ENCODE measurements at places on chromosomes 5 and 9.

DNA sequence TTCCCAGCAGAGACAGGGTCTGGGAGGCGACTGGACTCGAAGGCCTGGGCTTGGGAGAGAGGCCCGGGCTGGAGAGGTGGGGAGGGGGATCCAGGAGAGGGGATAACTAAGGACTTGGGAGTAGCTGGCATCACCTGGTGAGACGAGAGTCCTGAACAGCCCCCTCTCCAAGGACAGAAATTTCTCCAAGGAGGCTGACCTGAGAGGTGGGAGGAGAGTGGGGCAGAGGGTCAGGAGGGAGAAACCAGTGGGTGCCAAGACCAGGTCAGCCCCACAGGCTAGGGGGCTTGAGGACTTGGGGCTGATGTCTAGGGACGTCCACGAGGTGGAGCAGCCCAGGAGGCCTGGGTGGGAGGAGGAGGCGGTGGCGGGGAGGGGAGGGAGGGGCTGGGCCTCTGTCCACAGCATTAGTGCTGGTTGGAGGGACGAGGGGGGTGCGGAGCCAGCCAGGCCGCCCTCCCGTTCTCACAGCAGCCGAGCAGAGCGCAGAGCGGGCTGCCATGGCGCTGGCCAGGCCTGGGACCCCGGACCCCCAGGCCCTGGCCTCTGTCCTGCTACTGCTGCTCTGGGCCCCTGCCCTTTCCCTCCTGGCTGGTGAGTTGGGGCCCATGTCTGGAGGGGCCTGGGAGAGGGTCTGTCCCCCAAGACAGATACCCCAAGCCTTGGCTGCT is at the start of gene CRB2:
TSS of gene CRB2 (plus strand) at position 437 of the 671 bp plus-strand sequence. CDS start at position 501, 64 bp downstream.
- no peak for DNase-seq

- DNase-seq = peak; percentile 79
Measured at GRCh38 chr5:172860520-172861443, 26.7 kb downstream of the ERGIC1 start.

DNA sequence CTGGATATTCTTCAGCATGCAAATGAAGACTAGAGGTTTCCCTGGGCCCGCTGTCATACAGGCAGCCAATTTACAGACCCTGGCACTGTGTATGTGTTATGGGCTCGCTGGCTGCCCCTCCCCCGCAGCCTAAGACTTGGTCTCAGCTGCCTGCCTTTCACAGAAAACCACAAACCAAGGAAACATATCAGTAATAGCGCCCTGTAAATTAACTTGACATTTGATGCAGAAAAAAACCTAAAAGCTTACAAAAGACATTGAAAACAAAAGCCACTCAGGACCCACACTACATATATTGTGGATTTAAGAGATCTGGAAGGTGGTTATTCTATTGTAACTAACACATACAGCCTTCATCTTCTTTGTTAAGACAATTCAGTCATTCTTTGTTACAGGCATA is 287.0 kb upstream of the TMEM161B start:
- peak; percentile 16 for DNase-seq

DNA sequence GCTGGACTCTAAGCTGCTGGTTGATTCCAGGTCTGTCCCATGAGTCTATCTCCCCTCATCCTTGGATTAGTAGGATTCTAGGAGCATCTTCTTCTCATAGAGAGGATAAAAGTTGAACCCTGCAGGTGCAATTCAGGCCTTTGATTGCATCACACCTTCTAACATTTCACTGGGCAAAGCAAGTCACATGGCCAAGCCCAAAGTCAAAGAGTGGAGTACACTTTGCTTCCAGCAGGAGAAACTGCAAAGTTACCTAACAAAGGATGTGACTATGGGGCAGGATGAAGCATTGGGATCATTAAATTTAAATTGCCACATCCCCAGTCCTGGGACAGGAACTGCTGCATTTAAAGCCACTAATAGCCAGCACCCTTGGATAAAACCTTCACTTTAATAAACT is 51.0 kb upstream of the EGFLAM start:
- DNase-seq = no peak

GRCh38 chr5:93161661-93162654 is 419.1 kb downstream of the NR2F1-AS1 start:
- no peak for DNase-seq

DNA sequence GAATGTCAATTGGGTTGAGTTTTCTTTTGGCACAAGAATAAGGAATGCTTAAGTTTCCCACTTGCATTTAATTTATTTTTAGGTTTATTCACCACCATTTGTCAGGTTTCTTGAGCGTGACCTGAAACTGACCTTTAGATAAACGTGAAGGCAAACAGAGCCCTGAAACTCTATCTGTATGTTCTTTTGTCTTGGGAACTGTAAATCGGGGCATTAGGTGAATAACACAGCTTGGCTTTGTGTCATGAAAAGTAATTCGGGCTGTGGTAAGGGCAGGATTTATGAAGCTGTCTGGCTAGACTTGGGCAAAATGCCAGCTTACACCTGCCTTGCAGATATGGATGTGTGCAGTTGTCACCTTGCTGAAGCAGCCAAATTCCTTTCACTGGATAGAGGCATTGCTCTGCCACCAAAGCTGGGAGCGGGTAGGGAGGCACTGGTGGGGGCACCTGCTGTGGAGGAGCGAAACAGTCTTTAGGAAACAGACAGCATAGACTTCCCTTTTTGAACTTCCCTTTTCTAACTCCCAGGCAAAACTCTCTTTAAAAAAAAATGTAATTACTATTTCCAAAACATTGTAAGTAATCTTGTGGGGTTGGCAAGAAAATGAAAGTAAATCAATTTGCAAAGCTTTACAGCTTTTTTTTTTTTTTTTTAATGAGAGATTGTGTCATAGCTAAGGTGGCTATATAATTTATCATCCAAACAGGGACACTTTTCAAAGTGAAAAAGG is 545.2 kb downstream of the CSNK1G3 start:
- no peak for DNase-seq
